Neuronal stem cell (in vitro differentiated cells): ENCODE measurements at places on chromosomes 6 and 20.

- no peak for DNase-seq
These were observed 60.8 kb downstream of the OR2B2 start for GRCh38 chr6:27851440-27851839.

DNA sequence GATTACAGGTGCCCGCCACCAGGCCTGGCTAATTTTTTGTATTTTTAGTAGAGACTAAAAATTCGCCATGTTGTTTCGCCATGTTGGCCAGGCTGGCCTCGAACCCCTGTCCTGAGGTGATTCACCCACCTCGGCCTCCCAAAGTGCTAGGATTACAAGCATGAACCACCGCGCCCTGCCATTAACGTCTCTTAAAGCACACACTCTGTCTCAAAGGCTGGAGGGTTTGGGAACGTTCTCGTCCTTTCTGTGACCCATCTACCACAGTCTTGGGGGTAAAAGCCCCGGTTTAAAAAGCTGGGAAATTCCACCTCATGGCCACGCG lies 57.8 kb upstream of the ARID1B start:
- no peak for DNase-seq

DNA sequence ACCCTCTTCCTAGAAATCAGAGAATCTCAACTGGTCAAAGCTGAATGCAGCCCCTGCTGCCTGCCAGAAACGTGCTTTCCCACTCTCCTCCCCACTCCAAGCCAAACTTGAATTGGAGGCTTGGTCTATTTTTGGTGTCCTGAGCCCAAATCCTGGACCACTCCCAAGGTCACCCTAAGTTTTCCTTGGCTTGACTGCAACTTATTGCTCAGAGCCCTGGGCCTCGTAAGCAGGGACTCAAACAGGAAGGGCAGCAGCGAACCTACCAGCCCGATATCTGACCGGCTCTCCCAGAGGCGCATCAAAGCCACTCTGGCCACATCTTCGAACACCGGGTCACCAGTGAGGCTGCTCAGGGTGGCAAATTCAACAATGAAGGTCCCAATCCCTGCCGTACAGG lies 12.7 kb downstream of the EDEM2 start:
- DNase-seq = no peak

DNA sequence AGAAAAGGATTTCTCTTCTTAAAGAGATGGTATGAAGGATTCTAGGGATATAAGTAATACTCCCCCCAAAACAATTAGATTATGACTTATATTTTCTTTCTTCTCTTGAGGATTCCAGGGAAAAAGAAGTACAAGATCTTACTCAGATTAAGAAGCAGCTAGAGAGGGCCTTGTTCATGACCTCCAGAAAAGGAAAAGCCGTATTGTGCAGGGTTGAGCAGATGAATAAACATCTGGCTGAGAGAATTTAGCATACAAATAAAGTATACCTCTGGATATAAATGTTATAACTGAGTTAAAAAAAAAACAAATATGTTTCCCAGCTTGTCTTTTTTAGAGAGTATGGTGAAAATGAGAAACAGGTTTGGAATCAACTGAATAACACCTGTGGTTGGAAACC lies 11.3 kb downstream of the MYO6 start:
- DNase-seq = no peak

DNA sequence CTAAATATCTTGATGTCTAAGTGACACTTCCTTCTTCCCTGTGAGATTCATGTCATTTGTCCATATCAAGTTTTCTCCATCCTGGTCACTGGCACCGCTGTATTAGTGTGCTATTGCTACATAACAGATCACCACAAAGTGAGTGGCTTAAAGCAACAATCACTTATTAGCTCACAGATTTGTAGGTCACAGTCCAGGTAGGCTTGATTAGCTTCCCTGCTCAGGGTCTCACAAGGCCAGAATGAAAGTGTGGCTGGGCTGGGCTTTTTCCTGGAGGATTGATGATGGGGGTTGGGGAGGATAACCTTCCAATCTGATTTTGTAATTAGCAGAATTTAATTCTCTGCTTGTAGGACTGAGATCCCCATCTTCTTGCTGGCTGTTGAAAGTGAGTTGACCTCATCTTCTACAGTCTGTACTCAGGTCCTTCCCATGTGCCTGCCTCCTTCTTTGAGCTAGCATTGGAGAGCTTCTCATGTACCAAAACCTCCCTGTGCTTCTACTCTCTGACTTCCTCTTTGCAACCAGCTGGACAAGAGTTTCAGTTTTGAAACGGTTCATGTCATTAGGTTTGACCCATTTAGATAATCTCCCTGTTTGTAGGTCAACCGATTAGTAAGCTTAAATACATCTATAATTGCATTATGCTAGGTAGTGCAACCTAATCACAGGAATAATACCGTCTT lies 152.4 kb upstream of the MAN1A1 start:
- no peak for DNase-seq

- no peak for DNase-seq
These were observed 9.2 kb downstream of the DACT2 start for GRCh38 chr6:168310403-168310802.

- DNase-seq = no peak
These were observed 132.8 kb downstream of the TRIM27 start for GRCh38 chr6:28791002-28791383.

GRCh38 chr20:18971121-18971520 lies 157.5 kb downstream of the SCP2D1 start:
- no peak for DNase-seq

DNA sequence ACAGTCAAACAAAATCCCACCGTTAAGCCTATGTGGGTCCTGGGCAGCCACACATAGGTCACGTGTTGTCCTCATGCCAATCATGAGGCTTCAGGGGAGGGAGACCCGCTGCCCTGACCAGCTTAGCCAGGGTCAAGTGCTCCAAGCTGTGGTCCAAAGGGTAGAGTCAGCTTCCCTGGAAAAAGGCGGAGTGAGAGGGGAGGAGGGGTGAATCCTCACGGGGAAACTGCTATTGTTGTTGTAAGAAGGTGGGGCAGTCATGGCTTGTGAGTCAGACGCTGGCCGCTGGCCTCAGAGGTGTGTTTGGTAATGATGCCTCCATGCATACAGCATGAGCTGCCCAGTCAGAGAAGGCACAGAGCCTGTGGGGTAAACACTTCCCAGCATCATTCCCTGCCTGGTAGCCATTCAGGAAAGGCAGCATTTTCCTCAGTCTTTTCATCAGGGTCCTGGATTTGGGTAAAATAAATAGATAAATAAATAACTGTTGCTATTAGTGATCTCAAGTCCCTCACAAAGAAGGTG lies 8.7 kb downstream of the CST3 start:
- no peak for DNase-seq

- DNase-seq = no peak
These were observed 105.8 kb downstream of the EPM2A start for GRCh38 chr6:145629478-145629877.
